ENCODE measurements at places on chromosomes 2 and 18.

- no peak for DNase-seq
Observed at GRCh38 chr18:30177056-30177455, 865.5 kb downstream of the DSC3 start.

DNA sequence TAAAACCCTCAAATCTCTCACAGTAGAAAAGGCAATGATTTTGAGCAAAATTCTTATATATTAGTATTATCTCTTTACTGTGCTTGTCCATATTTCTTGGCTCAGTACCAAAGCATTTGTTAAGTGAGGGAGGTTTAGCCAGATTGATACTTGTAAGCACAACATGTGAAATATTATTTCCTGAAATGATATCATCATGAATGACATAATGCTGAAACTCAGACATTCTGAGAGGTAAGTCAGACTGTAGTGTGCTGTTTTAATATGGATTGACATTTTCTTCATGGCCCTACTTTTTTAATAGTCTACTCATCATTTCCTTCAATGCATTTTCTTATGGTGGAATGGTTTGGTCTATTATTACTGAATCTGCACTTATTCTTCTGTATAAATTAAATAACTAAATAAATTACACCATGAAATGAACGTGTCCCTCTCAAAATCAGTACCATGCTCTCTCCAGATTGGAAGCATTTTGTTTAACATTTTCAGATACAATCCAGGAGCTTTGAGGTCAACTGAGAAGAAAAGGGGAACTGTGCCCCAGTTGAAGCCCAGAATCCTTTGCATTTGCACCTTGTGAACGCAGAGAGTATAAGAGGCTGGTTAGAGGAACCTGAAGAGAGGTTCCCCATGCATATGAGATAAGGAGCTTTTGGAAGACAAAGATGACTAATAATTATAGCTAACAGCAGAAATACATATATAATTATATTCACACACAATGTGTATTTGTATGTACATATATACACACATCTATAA is 50.1 kb upstream of the CRACDL start:
- no peak for DNase-seq

- no peak for DNase-seq
Observed at GRCh38 chr2:153808679-153809078, 63.0 kb upstream of the GALNT13 start.

DNA sequence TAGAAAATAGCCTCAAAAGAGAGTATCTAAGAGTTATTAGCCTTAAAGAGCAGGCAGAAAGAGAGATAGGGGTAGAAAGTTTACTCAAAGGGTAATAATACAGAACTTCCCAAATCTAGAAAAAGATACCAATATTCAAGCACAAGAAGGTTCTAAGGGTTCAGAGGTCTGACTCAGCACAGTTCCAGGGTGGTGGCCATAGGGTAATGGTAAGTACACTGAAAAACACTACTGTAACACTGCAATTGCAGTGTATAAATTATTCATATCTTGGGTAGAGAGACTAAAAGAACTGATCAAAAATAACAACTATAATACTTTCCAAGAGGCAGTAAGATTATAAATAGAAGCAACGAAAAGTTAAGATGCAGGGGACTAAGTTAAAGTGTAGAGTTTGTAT is 115.2 kb downstream of the ROCK1 start:
- DNase-seq = no peak

GRCh38 chr2:144414324-144414845 is 105.5 kb downstream of the ZEB2 start:
- peak; percentile 95 for DNase-seq
